ENCODE measurements at places on chromosomes 6 and 20. TPM values are rescaled to one million over a fixed set of nuclear protein-coding genes. Genes with fewer than 3 reads are reported as not detected.

MLIP gene
- total RNA-seq, result not detected

CASS4 gene
- total RNA-seq, result not detected

CCN2 gene
- total RNA-seq, result 225 TPM

TBX18 gene
- total RNA-seq, result 0.19 TPM

GNMT gene
- total RNA-seq, result 0.17 TPM

CST2 gene
- total RNA-seq, result not detected

MBOAT1 gene
- 8.2 TPM for total RNA-seq

MYBL2 gene
- total RNA-seq, result 33.5 TPM

CBLN4 gene
- total RNA-seq, result not detected

CD93 gene
- not detected for total RNA-seq

KCNK5 gene
- not detected for total RNA-seq

SCGN gene
- total RNA-seq, result not detected

CRYBG1 gene
- 78.5 TPM for total RNA-seq

EYS gene
- total RNA-seq, result under 0.01 TPM

FOXA2 gene
- 6.7 TPM for total RNA-seq

SDCBP2 gene
- 9.1 TPM for total RNA-seq

TNFRSF6B gene
- 34.8 TPM for total RNA-seq

ELOVL4 gene
- total RNA-seq, result 15.2 TPM

IRF4 gene
- total RNA-seq, result not detected

EPHA7 gene
- total RNA-seq, result not detected

ALDH8A1 gene
- total RNA-seq, result 2.7 TPM

DACT2 gene
- total RNA-seq, result not detected

MYLK4 gene
- 0.40 TPM for total RNA-seq

CNBD2 gene
- total RNA-seq, result 2.4 TPM

CCDC170 gene
- not detected for total RNA-seq

RALGAPA2 gene
- total RNA-seq, result 12.5 TPM

HLA-DOA gene
- total RNA-seq, result not detected

SOBP gene
- total RNA-seq, result not detected

OR2B6 gene
- not detected for total RNA-seq

FAM83C gene
- total RNA-seq, result not detected

DNAH8 gene
- total RNA-seq, result not detected

PLG gene
- not detected for total RNA-seq
